ENCODE measurements at places on chromosomes 11 and 22.

DNA sequence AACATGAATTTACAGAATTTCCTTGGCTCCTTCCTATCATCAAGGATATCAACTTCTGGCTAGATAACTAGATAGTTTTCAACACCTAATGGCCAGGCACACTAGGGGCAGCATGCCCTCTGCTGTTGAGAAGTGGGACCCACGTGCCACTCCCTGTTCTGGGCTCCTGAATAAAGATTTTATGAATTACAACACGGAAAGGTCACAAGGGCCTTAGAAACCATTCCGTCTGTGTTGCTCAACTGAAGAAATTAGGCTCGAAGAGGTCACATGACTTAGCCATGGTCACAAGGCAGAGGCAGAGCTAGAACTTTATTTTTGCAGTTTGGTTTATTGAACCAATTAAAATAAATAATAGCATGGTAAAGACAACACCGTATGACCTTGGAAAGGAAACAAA lies 36.0 kb downstream of the PRCP start:
- DNase-seq: peak; percentile 18

DNA sequence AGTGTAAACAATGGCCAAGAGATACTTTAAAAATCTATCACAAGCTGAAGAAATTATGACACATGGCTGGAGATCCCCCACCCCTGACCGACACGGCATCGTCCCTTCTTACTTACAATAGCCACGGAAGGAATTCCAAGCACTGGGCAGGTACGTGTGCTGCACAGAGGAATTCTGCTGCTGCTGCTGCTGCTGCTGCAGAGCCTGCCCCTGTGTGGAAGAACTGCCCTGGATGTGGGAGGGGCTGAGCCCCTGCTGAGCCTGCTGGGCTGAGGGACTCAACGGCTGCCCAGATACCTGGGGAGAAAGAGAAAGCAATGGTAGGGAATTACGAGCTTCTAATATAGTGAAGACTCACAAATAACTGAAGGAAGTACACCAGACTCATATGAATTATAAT lies 15.0 kb upstream of the NFRKB start:
- DNase-seq: no peak

DNA sequence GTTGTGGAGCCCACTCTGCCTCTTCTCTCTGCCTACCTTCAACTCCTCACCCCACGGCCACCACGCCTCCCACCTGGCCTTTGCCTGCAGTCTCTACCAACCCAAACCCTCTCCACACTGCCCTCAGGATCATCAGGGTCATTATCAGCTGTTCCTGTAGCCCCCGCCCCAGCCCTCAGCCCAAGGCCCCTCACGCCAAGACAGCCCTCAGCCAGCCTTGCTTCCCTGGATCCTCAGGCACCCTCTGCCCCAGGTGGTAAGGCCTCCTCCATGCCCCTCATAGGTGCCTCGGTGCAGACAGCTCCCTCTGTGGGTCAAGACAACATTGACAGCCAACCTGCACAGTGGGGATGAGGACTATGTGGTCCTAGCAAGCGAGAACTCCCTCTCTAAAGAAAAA lies 1.7 kb downstream of the SBF1 start:
- no peak for DNase-seq

- no peak for DNase-seq
These were observed 4.8 kb upstream of the FTH1 start for GRCh38 chr11:61972112-61972671.

GRCh38 chr22:39851606-39852315 lies 41.8 kb downstream of the ENTHD1 start:
- DNase-seq: no peak
